GM19239 (cell line): ENCODE measurements at places on chromosomes 12 and 14.

GRCh38 chr12:40620564-40621019 lies 71.6 kb upstream of the CNTN1 start:
- no peak for DNase-seq

- DNase-seq, result no peak
These were observed 41.0 kb upstream of the AMIGO2 start for GRCh38 chr12:47120736-47121135.

- DNase-seq, result no peak
These were observed 620 bp downstream of the PGAM5 start for GRCh38 chr12:132711080-132711843.

GRCh38 chr14:100573757-100574641 lies 13.2 kb downstream of the BEGAIN start:
- DNase-seq, result no peak

- no peak for DNase-seq
These were observed 502 bp downstream of the SMARCD1 start for GRCh38 chr12:50085615-50086072.

DNA sequence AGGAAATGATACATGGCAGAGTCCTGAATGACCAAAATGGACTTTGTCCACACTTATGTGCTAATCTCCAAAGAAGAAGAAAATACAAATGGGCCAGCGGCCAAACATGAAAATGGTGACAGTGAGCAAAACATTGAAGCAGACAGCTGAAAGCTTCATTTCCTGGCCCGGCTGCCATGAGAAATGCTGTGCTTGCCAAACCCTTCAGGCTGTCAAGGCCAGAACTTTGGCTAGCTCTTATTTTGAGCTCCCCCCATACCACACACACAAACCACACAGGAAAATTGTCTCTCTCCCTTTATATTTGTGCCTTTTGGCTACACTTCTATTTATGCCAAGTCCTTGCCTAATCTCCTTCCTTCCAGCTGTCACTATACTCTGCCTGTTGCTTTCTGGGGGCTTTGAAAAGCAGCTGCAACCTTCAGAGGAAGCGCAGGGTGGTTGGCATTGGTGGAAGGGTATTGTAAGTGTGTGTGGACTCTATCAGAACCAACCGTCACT lies 323.8 kb downstream of the RAD51B start:
- no peak for DNase-seq

GRCh38 chr12:130147875-130148596 lies 14.2 kb upstream of the FZD10 start:
- no peak for DNase-seq

DNA sequence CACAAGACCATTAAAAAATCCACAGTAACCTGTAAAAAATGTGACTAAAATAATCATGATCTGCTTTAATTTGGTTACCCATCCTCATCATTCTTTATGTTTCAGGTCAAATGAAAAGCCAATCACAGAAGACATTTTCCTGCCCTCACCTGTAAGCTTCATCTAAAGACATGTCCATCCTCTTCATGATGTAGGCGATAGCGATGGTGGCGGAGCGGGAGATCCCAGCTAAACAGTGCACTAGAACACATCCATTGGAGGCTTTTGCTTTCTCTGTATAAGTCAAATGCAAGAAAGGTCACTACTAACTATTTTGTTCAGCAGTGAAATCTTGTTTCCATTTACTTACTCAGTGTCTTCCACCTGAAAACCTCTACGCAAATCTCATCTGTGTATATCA lies 82.6 kb downstream of the DUSP16 start:
- DNase-seq, result no peak

- DNase-seq, result no peak
These were observed 174.1 kb upstream of the TMTC1 start for GRCh38 chr12:29957835-29958234.

- DNase-seq, result no peak
These were observed 63.6 kb upstream of the SRSF5 start for GRCh38 chr14:69703047-69704039.

DNA sequence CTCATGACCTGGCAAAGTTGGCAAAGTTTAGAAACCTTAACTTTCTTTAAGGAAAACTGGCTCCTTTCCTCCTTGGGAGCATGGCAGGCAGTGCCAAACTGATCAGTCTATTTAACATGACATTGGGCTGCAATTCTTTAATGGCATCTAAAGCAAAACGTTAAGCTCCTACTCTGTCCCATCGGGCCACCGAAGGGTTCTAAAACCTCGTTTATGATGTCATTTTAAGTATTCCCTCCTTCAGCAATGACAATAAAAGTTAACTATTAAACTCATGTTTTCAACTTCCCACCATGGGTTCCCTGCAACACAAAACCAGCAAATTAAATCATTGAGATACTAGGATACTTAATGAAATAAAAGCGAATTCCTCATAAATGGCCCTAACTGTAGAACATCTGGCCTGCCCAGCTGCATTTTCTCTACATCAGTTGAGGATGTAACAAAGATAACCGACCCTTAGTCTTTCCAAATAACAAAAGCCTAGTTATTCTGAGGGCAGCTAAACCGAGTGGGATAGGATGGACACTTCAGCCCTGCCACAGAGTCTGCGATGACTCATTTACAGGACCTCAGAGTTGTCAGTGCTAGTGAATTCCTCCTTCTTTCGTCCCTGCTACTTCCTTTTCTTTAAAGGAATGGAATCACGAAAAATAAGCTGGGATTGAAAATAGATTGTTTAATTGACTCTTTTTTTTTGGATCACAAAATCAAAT lies 34.5 kb upstream of the RIC8B start:
- no peak for DNase-seq

- DNase-seq, result no peak
These were observed 1.8 kb downstream of the ARID2 start for GRCh38 chr12:45731190-45731775.

DNA sequence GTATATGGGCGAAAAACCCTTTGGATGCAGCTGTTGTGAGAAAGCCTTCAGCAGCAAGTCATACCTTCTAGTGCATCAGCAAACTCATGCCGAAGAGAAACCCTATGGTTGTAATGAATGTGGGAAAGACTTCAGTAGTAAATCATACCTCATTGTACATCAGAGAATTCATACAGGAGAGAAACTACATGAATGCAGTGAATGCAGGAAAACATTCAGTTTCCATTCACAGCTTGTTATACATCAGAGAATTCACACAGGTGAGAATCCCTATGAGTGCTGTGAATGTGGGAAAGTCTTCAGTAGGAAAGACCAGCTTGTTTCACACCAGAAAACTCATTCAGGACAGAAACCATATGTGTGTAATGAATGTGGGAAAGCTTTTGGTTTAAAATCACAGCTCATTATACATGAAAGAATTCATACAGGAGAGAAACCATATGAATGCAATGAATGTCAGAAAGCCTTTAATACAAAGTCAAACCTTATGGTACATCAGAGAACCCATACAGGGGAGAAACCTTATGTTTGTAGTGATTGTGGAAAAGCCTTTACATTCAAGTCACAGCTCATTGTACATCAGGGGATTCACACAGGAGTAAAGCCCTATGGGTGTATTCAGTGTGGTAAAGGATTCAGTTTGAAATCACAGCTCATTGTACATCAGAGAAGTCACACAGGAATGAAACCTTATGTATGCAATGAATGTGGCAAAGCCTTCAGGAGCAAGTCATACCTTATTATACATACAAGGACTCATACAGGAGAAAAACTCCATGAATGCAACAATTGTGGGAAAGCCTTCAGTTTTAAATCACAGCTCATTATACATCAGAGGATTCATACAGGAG lies 21.4 kb downstream of the ZNF268 start:
- no peak for DNase-seq

- no peak for DNase-seq
These were observed 9.5 kb downstream of the TRAF3 start for GRCh38 chr14:102786768-102787167.

DNA sequence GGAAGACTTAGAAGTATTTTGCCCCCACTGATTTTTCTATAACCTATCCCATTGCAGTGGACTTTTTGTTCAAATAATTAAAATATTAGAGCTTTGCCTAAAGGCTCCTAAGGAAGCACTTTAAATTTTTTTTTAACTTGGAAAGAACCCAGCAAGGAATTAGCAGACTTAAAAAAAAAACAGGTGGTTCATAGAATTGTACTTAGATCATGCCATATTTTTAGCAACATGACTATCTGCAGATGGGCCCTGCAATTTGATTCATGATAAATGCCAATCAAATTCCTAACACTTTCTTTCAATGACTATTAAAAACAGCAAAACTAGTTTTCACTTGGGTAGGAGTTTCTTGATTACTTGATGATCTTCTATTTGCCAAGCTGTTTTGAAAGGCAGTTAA lies 11.5 kb downstream of the ADAMTS20 start:
- DNase-seq, result no peak

- DNase-seq, result no peak
These were observed 147.5 kb downstream of the SLC38A6 start for GRCh38 chr14:61128382-61129167.

- DNase-seq, result no peak
These were observed 126.9 kb downstream of the DUSP6 start for GRCh38 chr12:89225401-89225800.

GRCh38 chr12:25793196-25793595 lies 165.3 kb upstream of the RASSF8 start:
- DNase-seq, result no peak

DNA sequence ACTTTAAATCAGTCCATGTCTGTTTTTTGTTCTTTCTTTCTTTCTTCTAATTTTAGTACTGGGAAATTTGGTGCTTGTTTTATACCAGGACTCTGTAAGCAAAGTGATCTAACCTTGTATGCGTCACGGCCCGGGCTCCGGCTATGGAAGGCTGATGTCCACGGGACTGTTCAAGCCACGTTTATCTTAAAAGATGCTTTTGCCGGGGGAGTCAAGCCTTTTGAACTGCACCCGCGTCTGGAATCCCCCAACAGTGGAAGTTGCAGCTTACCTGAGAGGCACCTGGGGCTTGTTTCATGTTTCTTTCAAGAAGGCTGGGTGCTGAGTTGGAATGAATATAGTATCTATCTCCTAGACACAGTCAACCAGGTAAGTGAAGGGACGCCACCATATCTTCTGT lies 62.2 kb downstream of the TECPR2 start:
- DNase-seq, result no peak

- no peak for DNase-seq
These were observed 108.1 kb downstream of the DENND5B start for GRCh38 chr12:31482816-31483215.

DNA sequence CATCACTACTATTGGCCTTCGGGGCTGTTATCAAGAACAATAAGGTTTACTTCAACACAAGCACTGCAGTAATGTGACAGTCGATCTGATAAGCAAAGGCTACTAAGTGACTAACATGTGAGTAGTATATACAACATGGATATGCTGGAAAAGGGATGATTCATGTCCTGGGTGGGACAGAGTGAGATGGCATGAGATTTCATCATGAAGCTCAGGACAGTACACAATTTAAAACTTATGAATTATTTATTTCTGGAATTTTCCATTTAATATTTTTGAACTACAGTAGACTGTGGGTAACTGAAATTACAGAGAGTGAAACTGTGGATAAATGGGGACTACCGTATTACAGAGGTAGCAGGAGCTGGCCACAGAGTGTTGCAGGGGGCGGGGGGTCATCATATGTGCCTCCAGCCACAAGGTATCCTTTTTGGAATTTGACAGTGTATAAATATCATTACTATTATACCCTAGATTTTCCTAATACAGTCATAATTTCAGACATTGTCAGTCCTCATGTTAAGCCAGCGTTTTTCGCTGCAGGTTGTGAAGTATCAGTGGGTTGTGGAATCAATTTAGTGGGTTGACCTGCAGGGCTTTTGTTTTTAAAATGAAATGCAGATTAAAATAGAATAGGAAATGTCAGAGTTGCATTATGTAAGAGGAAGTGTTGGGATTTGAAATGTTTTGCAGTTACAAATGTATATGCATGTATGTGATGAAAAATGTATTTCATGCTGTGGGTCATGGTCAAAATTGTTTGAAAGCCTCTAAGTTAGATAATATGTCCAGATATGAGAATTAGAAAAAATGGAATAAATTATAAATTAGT lies 148.0 kb upstream of the NUDT4 start:
- no peak for DNase-seq

DNA sequence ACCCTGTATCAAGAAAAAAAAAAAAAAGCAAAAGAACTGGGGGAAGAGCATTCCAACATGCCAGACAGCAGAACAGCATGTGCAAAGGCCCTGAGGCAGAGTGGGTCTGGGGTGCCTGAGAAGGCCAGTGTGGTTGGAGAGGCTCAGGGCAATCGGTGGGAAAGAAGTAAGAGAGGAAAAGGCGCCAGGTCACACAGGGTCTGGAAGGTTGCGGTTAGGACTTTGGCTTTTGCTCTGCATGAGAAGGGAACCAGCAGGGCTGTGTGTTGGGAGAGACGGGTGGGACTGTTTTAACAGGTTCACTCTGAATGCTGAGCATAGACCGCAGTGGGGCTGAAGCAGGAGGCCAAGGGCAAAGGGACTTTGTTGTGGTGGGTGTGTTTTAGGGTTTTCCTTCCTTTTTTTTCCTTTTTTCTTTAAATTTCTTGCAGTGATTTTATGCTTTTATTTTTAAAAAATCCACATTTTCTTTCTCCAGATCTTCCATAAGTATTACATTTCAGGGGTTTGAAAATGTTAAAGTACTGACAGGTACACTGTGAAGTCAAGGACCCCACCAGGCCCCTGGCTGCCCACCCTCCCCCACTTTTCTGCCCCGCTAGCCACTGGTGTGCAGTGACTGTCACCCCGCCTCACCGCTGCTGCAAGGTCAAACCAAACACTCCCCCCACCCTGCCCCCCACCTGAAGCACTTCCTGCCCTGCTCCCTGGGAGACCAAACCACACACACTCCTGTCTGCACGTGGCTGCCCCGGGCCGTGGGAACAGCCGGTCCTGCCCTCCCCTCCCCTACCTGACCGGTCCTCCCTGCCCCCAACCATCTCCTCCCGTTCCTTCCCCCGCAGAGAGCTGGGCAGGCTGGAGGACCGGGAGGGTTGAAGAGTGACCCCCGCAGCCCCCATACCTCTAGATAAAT lies 30.0 kb downstream of the DTX1 start:
- DNase-seq, result no peak

DNA sequence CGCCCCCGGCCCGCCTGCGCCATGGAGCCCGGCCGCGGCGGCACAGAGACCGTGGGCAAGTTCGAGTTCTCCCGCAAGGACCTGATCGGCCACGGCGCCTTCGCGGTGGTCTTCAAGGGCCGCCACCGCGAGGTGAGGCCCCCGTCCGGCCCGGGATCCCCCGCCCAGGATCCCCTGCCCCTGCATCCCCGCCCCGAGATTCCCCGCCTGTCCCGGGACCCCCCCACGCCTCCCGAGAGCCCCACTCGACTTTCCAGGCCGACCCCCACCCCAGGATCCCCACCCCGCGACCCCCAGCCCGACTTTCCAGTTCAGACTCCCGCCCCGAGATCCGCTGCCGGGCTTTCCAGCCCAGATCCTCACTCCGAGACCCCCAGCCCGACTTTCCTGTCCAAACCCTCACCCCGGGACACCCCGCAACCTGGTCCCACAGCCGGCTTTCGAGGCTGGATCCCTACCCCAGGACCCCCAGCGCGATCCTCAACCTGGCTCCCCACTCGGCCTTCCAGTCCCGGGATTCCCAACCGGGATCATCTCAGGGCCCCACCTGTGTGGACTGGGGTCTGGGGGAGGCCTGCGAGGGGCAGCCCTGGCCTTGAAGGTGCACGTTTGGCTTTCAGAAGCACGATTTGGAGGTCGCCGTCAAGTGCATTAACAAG lies 688 bp downstream of the ULK1 start:
- peak; percentile 39 for DNase-seq

GRCh38 chr12:68612697-68613096 lies 2.0 kb downstream of the RAP1B start:
- DNase-seq, result no peak
